ENCODE measurements at places on chromosomes 4 and X.
A peak's percentile ranks its signal among the peaks of the same experiment; 100 is the strongest.

DNA sequence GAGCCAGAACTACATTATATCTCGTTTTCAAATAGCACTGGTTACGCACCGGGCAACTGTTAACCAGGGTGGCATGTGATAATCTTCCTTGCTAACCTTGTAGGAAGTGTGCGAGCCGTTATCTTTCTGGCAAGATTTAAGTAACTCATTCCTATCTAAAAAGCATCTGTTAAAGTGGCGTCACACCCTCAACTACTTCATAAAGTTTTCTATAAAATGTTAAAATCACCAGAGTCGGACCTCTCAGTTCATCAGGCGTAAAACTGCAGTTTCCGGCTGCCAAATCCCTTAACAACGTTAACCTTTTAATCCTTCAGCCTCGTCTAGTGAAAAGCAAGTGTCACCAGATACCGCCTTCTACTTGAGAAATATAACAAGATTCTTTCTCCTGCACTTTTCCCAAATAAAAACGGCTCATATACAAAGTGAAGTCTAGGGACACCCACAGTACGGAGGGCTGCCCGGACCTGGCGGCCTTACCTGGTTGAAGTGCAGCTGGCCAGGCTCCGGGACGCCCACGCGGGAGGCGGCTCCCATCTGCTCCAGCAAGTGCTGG is 1.2 kb downstream of the SLC39A8 start:
- no peak for DNase-seq

- DNase-seq, result peak; percentile 56
Measured at GRCh38 chr4:16579866-16580265, 318.6 kb downstream of the LDB2 start.

DNA sequence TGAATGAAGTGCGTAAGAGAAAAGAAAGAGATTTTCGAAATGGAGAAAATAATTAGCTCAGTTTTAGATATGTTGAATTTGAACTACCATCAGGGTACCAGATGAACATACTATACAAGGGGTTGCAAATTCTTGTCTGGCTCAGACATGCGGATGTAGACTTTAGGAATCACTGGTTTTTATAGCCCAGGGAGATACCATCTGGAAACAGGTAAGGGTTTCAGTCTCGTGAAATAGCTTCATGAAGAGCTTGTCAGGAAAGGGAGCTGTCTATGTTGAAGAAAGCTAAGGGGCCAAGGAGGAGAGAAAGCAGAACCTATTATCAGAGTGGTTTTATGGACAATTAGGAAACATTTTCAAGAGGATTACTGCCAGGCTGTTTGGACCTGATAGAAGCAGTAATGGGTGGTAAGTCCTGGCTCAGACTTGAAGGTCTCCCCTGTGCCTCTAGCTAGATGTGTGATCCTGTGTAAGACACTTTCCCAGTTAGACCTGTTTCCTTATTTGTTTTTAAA is 6.7 kb downstream of the RAB9A start:
- DNase-seq, result no peak

DNA sequence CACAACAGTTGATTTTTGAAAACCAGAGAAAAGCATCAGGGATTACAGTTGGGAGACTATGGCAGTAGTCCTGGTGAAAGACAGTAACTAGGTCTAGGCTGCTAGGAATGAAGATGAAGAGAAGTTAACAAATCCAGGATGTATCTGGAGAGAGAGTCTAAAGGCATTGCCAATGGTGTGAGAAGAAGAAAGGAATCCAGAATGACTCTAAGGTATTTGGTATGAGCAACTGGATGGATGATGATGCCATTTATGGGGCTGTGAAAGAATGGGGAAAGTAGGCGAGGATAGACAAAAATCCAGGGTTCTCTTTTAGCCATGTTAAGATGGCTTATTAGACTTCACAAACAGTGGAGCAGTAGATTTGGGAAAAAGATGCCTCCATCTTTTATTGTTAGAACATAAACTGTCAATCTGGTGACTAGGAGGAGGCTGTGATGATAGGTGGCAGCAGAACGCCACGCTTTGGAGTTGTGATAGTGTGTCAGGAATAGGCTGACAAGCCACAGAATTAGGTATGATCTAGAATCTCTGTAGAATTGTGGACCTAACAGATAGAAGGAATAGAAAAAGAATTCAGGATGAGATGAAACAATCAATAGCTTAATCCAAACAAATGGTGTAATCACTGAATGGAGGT is 27.3 kb upstream of the JADE1 start:
- peak; percentile 59 for DNase-seq

DNA sequence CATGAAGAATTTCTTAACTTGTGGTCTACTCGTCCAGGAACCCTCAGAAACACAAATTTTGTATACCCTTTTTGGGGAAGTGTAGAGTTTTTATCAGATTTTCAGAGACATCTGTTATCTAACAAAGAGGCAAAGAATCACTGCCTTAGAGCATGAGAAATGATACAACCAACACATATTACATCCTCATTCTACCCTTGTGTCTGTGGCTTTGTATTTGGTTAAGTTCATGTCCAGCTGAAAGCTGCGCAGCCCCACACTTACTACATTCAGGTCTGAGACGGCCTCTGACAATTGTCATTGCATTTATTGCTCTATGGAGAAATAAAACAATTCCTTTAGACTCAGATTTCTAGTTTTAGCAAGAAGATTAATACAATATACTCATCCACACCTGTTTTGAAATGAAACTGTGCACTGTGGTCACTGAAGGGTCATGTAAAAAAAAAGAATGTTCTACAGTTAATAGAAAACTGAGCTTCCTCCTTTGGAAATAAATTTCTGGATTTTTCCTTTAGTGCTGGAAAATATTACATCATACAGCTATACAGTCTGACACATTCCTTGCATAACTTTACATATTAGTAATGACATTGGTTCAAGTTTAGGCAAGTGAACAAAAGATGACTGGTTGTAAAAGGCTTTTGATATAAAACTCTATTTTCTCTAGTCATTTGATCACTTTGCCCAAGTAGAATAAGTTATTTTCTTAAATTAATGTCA is 39.8 kb downstream of the GLRB start:
- peak; percentile 84 for DNase-seq

DNA sequence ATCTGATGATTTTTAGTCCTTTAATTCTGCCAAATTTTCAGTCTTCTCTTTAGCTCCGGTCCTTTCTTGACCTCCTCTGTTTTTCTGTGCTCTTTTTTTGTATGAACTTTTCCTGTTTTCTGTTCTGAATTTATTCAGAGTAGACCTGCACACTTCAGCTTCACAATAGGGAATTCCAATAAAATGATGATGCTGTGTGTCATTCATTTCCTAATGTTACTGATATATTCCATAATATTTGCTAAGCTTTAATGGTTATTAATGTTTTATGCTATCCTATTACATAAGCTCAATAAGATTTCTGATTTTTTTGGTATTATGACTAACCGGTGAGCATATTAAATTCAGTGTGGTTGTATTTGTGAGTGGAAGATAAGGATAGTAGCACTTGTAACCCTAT is 13.9 kb upstream of the MAD2L1 start:
- no peak for DNase-seq

DNA sequence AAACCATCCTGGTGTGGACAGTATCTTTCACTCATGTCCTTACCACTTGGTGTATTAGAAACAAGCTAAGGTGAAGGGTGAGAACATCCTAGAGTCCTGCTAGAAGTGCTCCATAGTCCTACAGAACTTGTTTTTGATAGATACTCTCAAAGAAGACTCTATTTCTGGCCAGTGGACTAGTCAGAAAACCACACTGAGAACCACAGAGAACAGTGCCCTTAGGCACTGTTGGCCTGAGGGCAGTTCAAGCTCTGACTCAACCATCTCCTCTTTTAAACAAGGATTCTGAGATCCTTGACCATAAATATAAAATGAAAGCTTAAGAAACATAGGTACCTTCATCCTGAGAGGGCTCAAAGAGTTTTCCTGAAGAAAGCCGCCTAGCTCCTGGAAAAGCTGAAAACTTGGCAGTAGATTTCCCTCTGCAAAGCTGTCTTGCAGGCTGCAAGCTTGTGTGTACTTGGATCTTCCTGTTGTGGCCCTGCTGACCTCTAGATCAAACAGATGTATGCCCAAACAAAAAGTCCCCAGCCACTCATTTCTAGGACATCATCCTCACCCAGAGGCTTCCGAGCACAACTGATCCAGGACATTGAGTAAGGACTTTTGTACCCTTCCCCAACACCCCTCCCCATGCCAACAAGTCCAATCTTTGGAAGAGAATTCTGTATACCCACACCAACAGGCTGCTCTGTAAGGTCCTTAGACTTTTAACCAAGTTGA is 111.6 kb upstream of the CXCL13 start:
- no peak for DNase-seq

GRCh38 chrX:153780678-153781427 is at the start of gene SRPK3:
TSS of gene SRPK3 (plus strand) at chrX:153781041. CDS start at chrX:153781087, 46 bp downstream.
- DNase-seq, result peak; percentile 6

DNA sequence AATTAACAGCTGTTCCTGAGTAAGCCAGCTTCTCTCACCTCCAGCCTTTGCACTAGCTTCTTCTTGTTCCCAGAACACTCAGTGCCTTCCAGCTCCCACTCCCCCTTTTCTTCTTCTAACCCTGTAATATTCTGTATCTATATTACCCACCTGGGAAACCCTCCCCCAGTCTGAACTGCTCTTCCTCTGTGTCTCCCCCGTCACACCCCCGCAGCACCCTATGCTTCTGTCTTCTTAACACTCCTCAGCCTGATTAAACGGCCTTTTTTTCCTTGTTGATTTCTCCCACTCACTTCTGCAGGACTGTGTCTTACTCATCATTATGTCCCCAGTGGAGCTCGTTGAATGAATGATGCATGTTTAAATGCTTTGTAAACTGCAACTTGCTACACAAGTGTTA is 9.0 kb upstream of the LONRF3 start:
- DNase-seq, result no peak

DNA sequence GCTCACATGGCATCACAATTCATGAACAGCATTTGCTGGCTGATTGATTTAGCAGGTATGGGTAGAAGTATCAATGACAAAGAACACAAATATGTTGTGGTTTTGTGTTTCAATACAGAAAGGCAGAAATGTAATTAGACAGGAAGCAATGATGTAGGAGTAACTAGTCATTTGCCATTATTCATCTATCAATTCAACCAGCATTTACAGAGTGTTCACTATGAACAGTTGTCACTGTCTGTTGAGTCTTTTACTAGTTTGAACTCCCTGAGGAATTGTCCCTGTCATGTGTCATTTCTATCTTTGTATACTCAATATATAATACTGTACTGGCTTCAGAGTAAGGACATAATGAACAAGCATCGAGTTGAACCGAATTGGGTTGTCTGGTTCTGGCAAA is 51.5 kb upstream of the ARHGAP24 start:
- DNase-seq, result peak; percentile 46

- DNase-seq, result no peak
Measured at GRCh38 chrX:153829549-153829798, 870 bp downstream of the PDZD4 start.

GRCh38 chr4:76569225-76569624 is 134.2 kb downstream of the SHROOM3 start:
- no peak for DNase-seq

DNA sequence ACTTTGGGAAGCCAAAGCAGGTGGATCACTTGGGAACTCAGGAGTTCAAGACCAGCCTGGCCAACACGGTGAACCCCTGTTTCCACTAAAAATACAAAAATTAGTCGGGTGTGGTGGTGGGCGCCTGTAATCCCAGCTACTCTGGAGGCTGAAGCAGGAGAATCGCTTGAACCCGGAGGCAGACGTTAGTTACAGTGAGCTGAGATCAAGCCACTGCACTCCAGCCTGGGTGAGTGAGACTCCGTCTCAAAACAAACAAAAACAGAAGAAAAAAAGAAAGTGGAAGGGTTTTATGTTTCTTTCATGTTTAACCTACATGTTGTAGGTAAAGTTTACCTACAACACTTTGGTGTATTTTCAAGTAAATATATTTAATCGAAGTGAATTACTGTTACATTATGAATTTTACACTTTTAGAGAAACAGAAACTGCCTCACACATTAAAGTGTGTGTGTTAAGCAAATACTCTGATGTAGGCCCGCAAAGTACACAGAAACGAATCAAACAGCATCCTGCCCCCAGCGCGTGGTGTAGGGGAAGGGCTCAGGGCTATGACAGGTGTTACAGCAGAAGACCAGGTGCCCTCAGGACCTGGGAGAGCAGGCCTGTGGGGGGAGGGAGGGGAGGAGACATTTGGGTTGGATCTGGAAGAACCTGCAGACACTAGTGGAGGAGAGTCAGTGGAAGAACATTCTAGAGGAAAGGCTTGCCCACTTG is 39.0 kb downstream of the PTTG2 start:
- DNase-seq, result no peak

DNA sequence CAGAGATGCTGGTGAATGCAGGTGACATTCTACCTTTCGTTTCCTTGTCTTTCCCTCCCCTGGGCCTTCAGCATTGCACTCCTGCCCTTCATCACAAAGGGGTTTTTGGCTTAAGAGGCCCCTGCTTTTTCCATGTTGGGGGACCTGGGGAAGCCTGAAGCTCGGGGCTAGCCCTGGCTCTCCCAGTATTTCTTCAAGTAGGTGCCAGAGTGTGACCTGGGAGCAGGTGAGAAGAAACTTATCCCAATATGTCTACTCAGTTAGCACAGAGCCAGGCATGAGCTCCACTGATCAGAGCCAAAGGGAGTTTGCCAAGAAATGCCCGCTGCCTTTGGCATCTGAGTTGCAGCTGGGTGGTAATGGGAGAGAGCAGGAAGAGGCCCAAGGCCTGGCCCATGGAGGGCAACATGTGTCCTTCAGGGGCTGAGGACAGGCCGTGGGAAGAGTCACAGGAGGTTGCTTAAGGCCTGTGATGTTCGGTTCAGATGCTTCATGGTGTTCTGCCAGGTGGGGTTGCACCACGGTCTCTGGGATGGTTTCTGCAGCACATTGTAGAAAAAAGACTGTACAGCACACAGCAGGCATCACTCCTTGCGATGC is 7.6 kb downstream of the PRRG3 start:
- DNase-seq, result no peak

GRCh38 chr4:72604324-72604723 is 35.3 kb upstream of the ADAMTS3 start:
- peak; percentile 66 for DNase-seq

- DNase-seq, result peak; percentile 4
Measured at GRCh38 chr4:183838987-183839712, 66.0 kb upstream of the STOX2 start.

DNA sequence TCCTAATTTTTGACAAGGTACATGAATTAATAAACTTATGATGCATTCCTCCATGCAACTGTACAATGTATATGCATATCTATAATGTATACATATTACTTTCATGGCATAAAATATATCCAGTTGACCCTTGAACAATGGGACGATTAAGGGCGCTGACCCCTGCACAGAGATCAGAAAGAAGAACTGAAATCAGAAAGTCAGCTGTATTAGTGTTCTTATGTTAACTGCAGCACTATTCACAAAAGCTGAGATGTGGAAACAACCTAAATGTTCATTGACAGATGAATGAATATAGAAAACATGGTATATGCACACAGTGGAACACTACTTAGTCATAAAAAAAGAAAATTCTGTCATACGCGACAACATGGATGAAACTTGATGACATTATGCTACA is 457.1 kb downstream of the GBA3 start:
- no peak for DNase-seq

GRCh38 chr4:25888781-25889180 is 25.2 kb upstream of the SMIM20 start:
- DNase-seq, result peak; percentile 60

- peak; percentile 4 for DNase-seq
Measured at GRCh38 chrX:22406201-22406737, 133.6 kb downstream of the CBLL2 start.

Measured in fibroblast of skin of right biceps (primary cell).